ENCODE measurements at places on chromosomes 5 and 9. TPM values are rescaled to one million over a fixed set of nuclear protein-coding genes. Genes with fewer than 3 reads are reported as not detected.

DNA sequence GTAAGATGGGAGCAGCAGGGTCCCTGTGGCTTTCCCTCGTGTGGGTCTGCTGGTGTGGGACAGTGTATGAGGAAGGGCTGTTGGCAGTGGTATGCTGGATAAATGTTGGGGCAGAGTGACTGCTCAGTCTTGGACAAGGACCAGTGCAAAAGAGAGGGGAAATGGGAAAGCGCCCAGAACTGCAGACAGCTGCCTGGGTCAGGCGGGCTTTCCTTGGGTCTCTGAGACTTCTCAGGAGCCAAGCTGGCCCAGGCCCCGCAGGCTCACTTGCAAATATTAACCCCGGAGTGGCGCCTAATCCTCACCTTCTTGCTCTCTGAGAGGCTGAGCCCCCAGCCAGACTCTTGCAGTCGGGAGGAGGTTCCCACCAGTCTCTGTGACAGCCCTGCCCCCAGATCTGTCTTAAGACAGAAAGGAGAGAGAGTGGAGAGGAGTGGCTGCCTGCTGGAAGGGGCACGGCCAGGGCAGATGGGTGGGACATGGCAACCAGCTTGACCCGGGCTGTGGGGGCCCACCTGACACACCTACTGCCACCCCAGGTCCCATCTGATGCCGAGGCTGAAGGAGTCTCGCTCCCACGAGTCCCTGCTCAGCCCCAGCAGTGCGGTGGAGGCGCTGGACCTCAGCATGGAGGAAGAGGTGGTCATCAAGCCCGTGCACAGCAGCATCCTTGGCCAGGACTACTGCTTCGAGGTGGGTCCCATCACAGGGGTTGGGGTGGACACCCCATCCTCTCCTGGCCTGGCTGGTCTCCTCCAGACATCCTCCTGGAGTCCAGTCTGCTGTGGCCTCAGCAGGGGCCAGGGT is 105.2 kb downstream of the DAB2IP start:
- no peak for DNase-seq

HACD4 gene
- polyA plus RNA-seq, result 2.8 TPM

SPINK5 gene
- polyA plus RNA-seq, result 0.39 TPM

MRPL22 gene
- 56.9 TPM for polyA plus RNA-seq

PRDM12 gene
- not detected for polyA plus RNA-seq

DNA sequence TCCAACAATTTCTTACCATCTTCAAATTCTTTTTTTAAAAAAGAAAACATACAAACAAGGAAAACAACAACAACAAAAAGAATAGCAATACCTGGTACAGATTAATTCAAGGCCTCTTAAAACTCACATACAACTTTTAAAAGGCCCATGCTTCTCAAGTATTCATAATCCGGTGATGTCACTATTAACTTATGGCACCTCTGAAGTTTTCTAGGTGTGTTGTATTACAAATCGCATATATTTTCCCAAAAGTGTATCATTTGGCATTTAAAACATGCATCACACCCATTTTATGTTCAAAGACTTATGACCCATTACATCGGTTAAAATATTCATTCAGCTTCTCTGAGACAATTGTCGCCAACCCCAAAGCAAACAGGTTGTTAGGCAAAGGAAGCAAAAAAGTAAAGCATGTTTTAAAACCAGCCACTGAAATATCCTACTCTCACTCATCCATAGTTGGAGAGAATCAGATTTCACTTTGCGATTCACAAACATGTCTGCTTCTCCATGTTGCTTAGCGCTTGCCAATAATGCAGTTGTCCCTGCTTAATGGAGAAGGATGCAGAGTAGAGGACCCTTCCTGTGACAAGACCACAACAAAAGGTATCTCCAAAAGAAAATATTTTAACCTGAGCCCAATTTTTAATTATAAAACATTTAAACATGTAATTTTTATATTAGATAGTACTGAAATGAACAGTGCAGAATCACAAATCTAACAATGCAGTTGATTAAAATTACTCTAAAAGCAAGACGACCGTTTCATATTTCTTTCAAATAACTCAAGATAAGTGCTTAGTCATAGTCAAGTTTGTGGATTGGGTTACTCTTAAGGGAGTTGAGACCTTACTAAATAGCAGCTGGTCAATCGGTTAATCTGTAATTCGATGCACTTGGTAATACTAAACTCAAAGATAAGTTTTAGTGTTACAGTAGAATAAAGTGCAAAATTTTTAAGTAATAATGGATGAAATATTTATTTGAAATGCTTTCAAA is 1.6 kb downstream of the SKP1 start:
- peak; percentile 28 for DNase-seq

Data from renal cortex interstitium (tissue), 15 donors.